Adipose tissue (tissue), 3 donors: ENCODE measurements at places on chromosomes 3 and 15. TPM values are rescaled to one million over a fixed set of nuclear protein-coding genes. Genes with fewer than 3 reads are reported as not detected.

Gene SERINC4
- 0.46 TPM for polyA plus RNA-seq

Gene C3orf62
- polyA plus RNA-seq, result 1.9 TPM

Gene RTP2
- not detected for polyA plus RNA-seq

Gene CFAP100
- polyA plus RNA-seq, result not detected

Gene KLHL40
- polyA plus RNA-seq, result 0.41 TPM

Gene STRIT1
- polyA plus RNA-seq, result not detected

Gene ACSBG1
- polyA plus RNA-seq, result 0.11 TPM

Gene P2RY1
- 0.80 TPM for polyA plus RNA-seq

Gene BCHE
- 17.0 TPM for polyA plus RNA-seq

Gene CCDC174
- 10.3 TPM for polyA plus RNA-seq

Gene SCAANT1
- not detected for polyA plus RNA-seq

Gene AQP9
- 16.7 TPM for polyA plus RNA-seq

Gene CCR8
- not detected for polyA plus RNA-seq

Gene FMN1
- polyA plus RNA-seq, result 0.55 TPM
